ENCODE measurements at places on chromosomes 4 and X.

GRCh38 chr4:70895405-70895804 lies 6.8 kb upstream of the MOB1B start:
- no peaks in the 10 kb centered on the region for H3K36me3 ChIP-seq
- H3K4me3 ChIP-seq = no peak overlapping the region
- no peaks in the 10 kb centered on the region for H3K4me1 ChIP-seq
- no peak for DNase-seq

DNA sequence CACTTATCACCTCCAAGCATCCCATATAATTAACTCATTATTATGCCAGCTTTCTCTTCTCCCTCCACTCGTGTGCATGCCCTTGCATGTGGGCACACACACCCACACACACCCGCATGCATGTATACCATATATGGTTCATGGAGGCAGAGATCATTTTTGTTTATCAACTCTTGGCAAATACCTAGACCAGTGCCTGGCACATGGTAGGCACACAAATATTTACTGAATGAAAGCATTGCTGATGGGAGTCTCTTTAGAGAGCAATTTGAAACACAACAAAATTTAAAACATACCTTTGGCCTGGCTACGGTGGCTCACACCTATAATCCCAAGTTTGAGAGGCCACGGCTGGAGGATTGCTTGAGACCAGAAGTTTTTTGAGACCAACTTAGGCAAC lies 51.1 kb upstream of the SLC10A4 start:
- no peaks in the 10 kb centered on the region for H3K4me1 ChIP-seq
- DNase-seq = no peak
- no peak overlapping the region for H3K4me3 ChIP-seq
- peaks cover 1% of the 10 kb centered on the region for H3K36me3 ChIP-seq
- H3K27me3 ChIP-seq = no peaks in the 10 kb centered on the region

GRCh38 chrX:65920620-65921019 lies 119.3 kb downstream of the VSIG4 start:
- H3K27me3 ChIP-seq = no peaks in the 10 kb centered on the region
- DNase-seq = peak; percentile 66
- no peak overlapping the region for H3K4me3 ChIP-seq

DNA sequence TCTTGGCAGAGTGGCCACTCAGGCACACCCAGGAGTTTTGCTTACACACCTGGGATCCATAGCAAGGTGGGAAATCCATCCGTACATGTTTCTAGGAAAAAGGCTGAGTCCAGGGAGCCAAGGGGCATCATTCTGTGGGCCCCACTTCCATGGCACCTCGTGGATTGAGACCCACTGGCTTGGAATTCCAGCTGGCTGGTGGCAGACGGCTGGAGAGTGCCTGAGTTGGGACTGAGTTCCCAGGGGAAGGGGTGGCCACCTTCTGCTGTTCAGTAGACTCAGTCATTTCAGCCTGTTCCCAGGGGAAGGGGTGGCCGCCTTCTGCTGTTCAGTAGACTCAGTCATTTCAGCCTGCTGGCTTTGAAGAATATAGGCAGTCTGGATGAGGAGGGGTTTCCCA lies 366.0 kb upstream of the GRIA3 start:
- no peak for DNase-seq
- no peaks in the 10 kb centered on the region for H3K4me1 ChIP-seq
- H3K27me3 ChIP-seq = no peaks in the 10 kb centered on the region
- H3K27ac ChIP-seq = no peak overlapping the region

- DNase-seq = no peak
- no peaks in the 10 kb centered on the region for H3K27me3 ChIP-seq
- H3K4me3 ChIP-seq = no peak overlapping the region
- no peaks in the 10 kb centered on the region for H3K4me1 ChIP-seq
- no peaks in the 10 kb centered on the region for H3K36me3 ChIP-seq
- H3K27ac ChIP-seq = peak overlapping the region; percentile 7
These were observed 3.3 kb downstream of the IL13RA1 start for GRCh38 chrX:118730500-118731247.

GRCh38 chr4:143224255-143224654 lies 39.5 kb downstream of the USP38 start:
- H3K27me3 ChIP-seq = no peaks in the 10 kb centered on the region
- no peaks in the 10 kb centered on the region for H3K4me1 ChIP-seq
- no peak overlapping the region for H3K4me3 ChIP-seq
- H3K27ac ChIP-seq = no peak overlapping the region

DNA sequence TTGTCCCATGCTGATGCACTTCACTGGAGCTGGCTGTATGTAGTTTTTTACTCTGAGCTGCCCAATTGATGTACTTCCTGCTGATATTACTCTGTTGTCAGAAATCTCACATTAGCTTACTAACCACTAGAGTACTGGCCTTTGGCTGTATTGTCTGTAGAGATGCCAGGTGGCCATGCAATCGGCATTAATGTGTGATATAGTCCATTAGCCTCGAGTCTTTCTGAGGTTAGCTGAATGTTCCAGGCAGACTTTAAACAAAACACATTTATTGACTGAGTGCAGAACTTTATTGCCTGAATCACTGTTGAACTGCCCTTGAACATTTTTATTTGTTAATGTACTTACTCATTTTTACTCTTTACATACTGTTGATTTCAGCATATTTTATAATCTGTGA lies 335.2 kb downstream of the PCDH10 start:
- no peaks in the 10 kb centered on the region for H3K36me3 ChIP-seq
- H3K27me3 ChIP-seq = no peaks in the 10 kb centered on the region
- DNase-seq = no peak
- no peak overlapping the region for H3K27ac ChIP-seq
- no peaks in the 10 kb centered on the region for H3K4me1 ChIP-seq

DNA sequence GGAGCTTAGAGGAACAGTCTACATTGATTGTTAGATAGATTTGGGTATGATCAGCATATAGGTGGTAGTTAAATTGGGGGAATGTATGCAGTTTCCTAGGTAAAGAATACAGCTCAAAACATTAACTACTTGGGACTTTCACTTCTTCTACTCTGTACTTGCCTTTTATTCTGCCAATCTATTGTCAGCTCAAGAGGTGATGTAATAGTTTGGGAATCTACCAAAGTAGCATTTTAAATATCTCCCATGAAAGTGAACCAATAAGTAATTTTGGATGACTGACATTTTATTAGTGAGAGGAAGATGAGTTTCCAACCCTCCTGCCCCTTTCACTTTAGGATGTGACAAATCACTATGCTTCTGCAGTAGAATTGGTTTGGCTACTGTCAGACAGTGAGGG lies 43.4 kb downstream of the NUDT6 start:
- H3K36me3 ChIP-seq = peaks cover 38% of the 10 kb centered on the region
- no peak for DNase-seq
- no peak overlapping the region for H3K27ac ChIP-seq
- no peaks in the 10 kb centered on the region for H3K27me3 ChIP-seq
- H3K4me3 ChIP-seq = no peak overlapping the region

DNA sequence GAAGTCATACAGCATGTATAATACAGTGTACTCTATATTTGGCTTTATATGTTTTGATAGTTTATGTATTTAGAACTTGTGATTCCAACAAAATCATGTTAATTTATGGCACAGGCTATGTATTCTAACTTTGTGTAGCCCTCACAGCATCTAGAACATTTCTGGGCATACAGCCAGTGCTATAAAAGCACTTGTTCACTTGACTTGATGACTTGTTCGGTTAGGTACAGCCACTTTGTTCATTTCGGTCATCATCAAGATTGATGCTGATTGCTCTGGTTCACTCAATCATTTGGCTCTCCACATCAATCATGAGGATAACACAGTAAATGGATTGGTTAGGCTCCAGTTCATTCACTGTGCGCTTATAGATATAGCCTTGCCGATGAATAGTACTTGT lies 97.6 kb upstream of the IRS4 start:
- no peaks in the 10 kb centered on the region for H3K4me1 ChIP-seq
- H3K27ac ChIP-seq = no peak overlapping the region
- no peaks in the 10 kb centered on the region for H3K27me3 ChIP-seq
- no peak overlapping the region for H3K4me3 ChIP-seq

DNA sequence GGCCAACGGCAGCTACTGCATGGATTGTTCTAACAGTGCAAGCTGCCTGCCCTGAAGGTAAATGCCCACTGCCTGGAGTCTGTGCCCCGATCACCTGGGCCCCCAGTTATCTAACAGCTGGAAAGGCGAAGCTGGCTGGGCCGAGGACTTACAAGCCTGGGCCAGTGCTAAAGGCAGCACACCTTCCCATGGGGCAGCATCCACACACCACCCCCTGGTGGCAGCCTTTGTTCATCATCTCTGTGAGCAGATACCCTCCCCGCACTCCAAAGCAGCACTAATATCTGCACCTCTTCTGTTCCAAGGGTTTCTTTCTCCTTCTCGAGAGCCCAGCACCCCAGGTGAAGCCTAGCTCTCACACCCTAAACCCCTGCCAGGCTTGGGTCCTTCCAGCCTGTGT lies 7.6 kb downstream of the SLC2A9 start:
- no peak overlapping the region for H3K27ac ChIP-seq
- peaks cover 76% of the 10 kb centered on the region for H3K36me3 ChIP-seq
- no peak overlapping the region for H3K4me3 ChIP-seq
- DNase-seq = no peak

GRCh38 chrX:16977771-16978170 lies 31.3 kb downstream of the REPS2 start:
- no peaks in the 10 kb centered on the region for H3K27me3 ChIP-seq
- no peak for DNase-seq
- no peaks in the 10 kb centered on the region for H3K4me1 ChIP-seq
- H3K27ac ChIP-seq = no peak overlapping the region
- H3K4me3 ChIP-seq = no peak overlapping the region
- H3K36me3 ChIP-seq = no peaks in the 10 kb centered on the region

GRCh38 chr4:3822230-3822947 lies 56.2 kb downstream of the ADRA2C start:
- H3K4me3 ChIP-seq = no peak overlapping the region
- no peak for DNase-seq
- no peaks in the 10 kb centered on the region for H3K36me3 ChIP-seq
- H3K27me3 ChIP-seq = peaks cover 8% of the 10 kb centered on the region

DNA sequence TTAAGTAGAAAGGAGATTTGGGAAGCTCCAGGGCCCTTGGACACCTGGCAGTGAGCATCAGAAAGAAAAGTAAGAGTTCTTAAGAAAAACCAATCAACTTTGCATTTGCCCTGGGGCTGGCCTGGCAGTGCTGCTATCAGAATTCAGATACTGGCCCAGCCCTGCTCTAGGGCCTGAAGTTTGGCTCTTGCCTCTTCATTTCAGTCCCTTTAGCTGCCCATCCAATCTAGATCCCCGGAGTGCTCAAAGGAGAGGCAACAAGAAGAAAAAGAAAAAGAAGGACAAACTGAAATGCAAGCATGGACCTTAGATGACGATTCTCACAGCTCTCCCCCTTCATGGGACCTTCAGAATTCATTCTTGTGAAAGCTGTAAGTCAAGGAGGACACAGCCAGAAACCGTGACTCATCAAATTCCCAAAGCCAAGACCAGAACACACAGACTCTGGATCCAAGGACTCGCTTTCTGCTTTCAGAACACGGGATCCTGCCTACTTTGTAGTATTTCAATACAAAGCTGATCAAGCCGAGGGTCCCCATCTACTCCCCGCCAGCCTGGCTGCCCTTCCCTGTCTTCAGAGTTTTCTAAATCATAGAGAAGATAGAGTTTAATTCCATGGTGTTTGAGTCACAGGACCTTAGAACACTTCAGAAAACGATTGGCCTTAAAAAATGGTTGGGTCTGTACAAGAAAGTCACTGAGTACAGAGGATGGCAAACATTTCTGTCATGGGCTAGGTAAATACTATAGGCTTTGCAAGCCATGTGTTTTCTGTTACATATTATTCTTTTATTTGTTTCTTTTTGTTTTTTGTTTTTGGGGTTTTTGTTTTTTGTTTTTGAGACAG lies 103.7 kb downstream of the RBM47 start:
- peaks cover 6% of the 10 kb centered on the region for H3K4me1 ChIP-seq
- H3K36me3 ChIP-seq = no peaks in the 10 kb centered on the region
- no peak for DNase-seq
- H3K4me3 ChIP-seq = no peak overlapping the region
- no peak overlapping the region for H3K27ac ChIP-seq
- H3K27me3 ChIP-seq = no peaks in the 10 kb centered on the region

- DNase-seq = no peak
- peak overlapping the region; percentile 40 for H3K27ac ChIP-seq
- no peaks in the 10 kb centered on the region for H3K27me3 ChIP-seq
- H3K36me3 ChIP-seq = peaks cover 45% of the 10 kb centered on the region
- H3K4me1 ChIP-seq = peaks cover 16% of the 10 kb centered on the region
- no peak overlapping the region for H3K4me3 ChIP-seq
These were observed 65.2 kb downstream of the SEC24D start for GRCh38 chr4:118770741-118771187.

- H3K27ac ChIP-seq = no peak overlapping the region
- H3K36me3 ChIP-seq = no peaks in the 10 kb centered on the region
- no peak overlapping the region for H3K4me3 ChIP-seq
- no peaks in the 10 kb centered on the region for H3K4me1 ChIP-seq
These were observed 34.9 kb downstream of the HMX1 start for GRCh38 chr4:8836664-8837171.

GRCh38 chr4:110484767-110485166 lies 8.8 kb downstream of the ENPEP start:
- no peak overlapping the region for H3K4me3 ChIP-seq
- no peaks in the 10 kb centered on the region for H3K27me3 ChIP-seq
- H3K4me1 ChIP-seq = no peaks in the 10 kb centered on the region
- no peak for DNase-seq

DNA sequence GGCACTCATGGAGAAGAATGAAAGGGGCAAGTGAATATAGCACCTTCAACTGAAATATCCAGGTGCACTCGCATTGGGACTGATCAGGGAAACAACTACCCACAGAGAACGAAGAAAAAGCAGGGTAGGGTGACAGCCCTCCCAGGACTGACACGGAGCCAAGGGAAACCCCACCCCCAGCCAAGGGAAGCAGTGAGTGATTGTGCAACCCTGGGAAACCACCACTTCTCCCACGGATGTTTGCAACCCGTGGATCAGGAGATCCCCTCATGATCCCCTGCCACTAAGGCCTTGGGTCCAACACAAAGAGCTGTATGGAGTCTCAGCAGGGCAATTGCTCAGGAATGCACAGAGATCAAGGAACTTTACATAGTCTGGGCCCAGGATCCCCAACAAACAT lies 158.5 kb upstream of the HCCS start:
- no peak for DNase-seq
- H3K36me3 ChIP-seq = no peaks in the 10 kb centered on the region
- H3K27ac ChIP-seq = no peak overlapping the region
- H3K4me3 ChIP-seq = no peak overlapping the region
- H3K4me1 ChIP-seq = no peaks in the 10 kb centered on the region

- H3K4me3 ChIP-seq = no peak overlapping the region
- H3K36me3 ChIP-seq = no peaks in the 10 kb centered on the region
- H3K27ac ChIP-seq = peak overlapping the region; percentile 50
- no peaks in the 10 kb centered on the region for H3K27me3 ChIP-seq
- peaks cover 33% of the 10 kb centered on the region for H3K4me1 ChIP-seq
These were observed 230.6 kb downstream of the PTTG2 start for GRCh38 chr4:38190717-38191178.

DNA sequence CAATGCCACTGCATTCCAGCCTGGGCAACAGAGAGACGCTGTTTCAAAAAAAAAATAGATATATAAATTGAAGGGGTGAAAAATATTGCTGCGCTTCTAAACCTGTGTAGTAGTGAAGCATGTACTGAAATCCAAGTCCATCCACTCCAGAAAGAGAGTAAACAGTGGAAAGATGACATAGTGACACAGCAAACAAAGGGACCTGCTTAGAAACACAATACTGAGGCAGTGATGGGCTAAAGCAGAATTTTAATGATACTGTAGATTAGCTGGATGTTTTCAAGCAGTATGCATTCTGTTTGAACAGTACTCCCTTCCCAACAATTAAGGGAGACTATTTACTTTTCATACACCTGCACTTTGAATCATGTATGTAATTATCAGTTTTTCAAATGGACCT lies 42.5 kb downstream of the TFDP3 start:
- no peak overlapping the region for H3K4me3 ChIP-seq
- no peak overlapping the region for H3K27ac ChIP-seq
- DNase-seq = no peak
- no peaks in the 10 kb centered on the region for H3K27me3 ChIP-seq

Measured in RWPE2 (cell line).